ENCODE measurements at places on chromosomes 6 and 20.
A peak's percentile ranks its signal among the peaks of the same experiment; 100 is the strongest.

- no peak for DNase-seq
Measured at GRCh38 chr20:38610521-38610920, 8.9 kb downstream of the ARHGAP40 start.

DNA sequence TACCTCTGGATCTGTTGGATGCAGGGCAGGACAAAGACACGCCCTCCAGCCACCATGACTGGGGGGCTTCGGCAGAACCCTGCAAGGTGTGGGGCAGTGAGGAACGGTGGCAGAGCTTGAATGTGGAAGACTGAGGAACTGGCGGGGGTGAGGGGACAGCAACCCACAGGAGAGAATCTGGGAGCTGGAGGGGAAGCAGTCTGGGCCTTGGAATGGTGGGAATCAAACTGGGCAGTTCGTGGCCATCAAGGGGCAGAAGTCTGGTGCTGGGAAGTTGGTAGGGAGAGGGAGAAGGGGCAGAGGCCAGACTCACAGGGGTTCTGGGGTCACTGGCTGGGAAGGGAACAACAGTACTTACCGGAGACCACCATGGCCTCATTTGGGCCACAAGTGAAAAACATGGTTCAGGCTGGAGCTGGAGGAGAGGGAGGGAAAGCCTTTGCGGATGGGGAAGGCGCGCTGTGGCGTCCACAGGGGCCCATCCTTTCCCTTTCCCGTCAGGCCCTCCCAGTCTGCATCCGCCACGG is 635 bp downstream of the FLOT1 start:
- DNase-seq = peak; percentile 44

DNA sequence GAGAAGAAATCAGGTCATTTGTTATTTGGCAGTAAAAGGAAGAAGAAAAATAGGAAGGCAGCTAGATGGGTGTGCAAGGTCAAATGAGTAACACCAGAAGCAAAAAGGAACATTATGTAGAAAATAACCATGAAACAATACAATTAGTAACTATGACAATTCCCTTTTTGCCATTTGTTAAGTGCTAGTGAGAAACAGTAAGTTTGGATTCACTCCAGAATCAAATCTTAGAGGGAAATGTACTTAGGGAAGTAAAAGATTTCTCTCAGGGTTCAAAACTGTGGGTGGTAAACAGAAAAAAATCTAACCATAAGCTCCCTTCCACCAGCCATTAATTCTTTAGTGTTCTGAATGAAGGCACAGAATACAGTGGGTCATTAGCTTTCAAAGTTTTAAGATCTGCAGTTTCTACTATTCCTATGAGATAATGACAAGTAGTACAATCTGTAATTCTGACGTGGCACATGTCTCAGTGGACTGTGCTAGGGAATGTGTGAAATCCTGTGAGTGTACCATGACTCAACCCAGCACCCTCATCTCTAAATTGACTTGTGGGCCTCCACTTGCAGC is 17.1 kb downstream of the REPS1 start:
- no peak for DNase-seq

GRCh38 chr20:34560141-34560523 is 1.6 kb downstream of the MAP1LC3A start:
- no peak for DNase-seq

DNA sequence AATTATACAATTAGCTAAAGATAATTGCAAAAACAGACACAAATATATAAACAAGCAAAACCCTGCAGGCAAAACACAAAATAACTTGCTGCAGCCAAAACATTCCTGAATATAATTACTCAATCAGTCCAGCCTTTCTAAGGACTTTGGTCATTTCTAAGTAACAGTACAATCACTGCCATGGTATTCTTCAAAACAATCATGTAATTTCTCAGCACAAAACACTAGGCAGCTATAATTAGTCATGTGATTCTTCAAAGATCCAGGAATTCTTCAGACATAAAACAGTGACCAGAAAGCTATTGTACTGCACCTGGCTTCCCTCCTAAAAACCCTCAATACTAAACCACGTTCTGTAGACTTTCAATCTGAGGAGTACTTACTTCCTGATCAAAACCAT is 881.1 kb downstream of the EPHA7 start:
- no peak for DNase-seq

- DNase-seq = no peak
Measured at GRCh38 chr20:17568972-17569521, 828 bp upstream of the DSTN start.
